ENCODE measurements at places on chromosomes 5 and 9.

DNA sequence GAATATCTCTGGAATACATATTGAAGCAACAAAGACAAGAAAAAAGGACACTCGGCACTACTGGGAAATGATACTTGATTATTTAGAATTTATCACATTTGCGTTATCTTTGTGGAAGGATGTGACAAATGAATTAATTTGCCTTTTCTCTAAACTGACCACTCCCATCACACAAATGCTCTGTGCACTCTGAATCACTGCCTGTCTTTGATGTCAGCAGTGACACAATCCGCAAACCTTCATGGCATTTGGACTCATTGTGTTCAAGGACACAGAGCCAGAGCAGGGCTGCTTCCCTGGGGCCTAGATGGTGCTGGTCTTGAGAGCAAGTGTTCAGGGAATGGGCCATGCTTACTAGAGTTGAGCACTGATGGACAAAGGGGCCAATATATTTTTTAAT, 4.9 kb upstream of the KIF4B start:
- DNase-seq = no peak

DNA sequence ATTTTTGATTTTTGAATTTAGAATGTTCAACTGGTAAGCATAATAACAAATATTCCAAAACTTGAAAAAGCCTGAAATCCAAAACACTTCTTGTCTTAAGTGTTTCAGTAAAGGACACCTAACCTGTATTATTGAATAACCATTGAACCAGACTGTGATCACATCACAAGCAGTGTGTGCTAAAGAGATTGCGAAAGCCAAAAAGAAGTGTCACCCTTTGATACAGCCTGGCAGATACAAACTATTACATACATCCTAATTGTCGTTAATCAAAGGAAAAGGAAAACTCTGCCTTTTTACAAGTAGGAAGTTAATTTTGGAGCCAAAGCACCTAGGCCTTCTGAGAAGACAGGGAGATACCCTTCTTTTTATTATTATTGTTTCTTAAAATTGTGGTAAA, 8.4 kb upstream of the FAM120AOS start:
- DNase-seq = no peak

- peak; percentile 56 for DNase-seq
Observed at GRCh38 chr9:124390794-124391658, 24.2 kb downstream of the PSMB7 start.

DNA sequence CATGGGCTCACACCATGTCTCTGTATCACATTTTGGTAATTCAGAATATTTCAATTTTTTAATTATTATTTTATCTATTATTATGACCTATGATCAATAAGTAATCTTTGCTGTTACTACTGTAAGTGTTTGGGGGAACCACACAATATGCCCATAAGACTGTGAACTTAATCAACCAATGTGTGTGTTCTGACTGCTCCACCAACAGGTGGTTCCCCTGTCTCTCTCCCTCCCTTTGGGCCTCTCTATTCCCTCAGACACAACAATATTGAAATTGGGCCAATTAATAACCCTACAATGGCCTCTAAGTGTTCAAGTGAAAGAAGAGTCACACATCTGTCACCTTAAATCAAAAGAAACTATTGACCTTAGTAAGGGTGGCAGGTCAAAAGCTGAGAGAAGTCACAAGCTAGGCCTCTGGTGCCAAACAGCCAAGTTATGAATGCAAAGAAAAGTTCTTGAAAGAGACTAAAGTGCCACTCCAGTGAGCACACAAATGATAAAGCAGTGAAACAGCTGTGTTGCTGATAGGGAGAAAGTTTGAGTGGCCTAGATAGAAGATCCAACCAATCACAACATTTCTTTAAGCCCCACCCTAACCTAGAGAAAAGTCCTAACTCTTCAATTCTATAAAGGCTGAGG, 88.7 kb downstream of the DEPDC1B start:
- no peak for DNase-seq

DNA sequence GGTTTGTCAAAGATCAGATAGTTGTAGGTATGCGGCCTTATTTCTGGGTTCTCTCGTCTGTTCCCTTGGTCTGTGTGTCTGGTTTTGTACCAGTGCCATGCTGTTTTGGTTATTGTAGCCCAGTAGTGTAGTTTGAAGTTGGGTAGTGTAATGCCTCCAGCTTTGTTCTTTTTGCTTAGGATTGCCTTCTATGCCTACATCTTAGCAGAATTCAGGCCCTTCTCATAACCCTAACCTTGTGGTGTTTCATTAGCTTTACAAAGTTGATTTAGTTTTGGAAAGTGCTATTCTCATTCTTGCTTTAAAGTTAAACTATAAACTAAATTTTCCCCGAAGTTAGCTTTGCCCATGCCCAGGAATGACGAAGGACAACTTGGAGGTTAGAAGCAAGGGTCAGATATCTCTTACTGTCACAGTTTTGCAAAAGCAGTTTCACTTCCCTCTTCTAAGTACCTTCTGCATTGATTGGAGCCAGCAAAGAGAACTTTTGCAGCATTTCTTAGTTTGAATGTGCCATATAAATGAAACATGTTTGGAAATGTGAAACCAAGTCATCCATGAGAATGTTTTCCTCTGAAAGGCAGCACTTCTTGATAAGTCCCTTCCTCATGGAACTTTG, 274.3 kb upstream of the DMRT1 start:
- DNase-seq = no peak

GRCh38 chr9:116546711-116547581, 140.2 kb upstream of the TRIM32 start:
- DNase-seq = no peak

- DNase-seq = no peak
Observed at GRCh38 chr5:64632251-64632650, 58.1 kb upstream of the SHISAL2B start.

GRCh38 chr5:172501708-172502320, 47.5 kb upstream of the SH3PXD2B start:
- no peak for DNase-seq

DNA sequence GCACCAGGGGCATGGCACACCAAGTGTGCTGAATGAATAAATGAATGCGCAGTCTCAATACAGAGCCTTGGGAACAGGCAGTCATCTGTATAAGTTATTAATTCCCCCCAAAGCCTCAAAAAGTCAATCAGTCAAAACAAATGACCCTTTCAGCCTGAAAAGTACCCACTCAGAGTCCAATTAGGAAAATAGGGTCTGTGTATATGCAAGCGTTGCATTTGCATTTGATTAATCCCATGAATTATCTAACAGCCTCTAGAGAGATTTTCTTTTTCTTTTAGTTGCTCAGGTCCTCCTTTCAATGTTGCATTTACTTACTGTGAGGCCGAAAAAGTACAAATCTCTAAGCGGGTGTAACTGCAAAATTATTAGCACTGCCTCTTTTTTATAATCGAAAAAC, 23.4 kb downstream of the PTCH1 start:
- no peak for DNase-seq

- DNase-seq = no peak
Observed at GRCh38 chr9:96020792-96021550, 145.5 kb downstream of the ERCC6L2 start.

DNA sequence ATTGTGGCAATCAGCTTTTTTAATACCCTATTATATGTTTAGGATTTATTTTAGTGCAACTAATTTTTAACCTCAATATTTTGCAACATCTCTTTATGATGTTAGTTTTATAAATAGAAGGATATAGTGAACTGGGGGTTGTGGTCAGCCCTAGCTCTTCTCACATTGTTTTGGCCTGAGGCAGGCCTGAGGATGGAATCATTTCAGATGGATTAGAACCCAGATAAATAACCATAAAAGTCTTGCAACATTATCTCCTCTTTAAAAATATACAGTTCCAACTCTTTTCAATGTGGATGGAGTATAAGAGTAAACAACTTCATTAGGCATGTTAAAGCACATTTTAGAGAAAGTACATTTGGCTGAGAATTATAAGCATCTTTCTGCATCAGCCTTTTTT, 522.7 kb downstream of the NR2F1-AS1 start:
- peak; percentile 72 for DNase-seq

GRCh38 chr9:98801561-98801960, 5.2 kb upstream of the ANKS6 start:
- DNase-seq = no peak

DNA sequence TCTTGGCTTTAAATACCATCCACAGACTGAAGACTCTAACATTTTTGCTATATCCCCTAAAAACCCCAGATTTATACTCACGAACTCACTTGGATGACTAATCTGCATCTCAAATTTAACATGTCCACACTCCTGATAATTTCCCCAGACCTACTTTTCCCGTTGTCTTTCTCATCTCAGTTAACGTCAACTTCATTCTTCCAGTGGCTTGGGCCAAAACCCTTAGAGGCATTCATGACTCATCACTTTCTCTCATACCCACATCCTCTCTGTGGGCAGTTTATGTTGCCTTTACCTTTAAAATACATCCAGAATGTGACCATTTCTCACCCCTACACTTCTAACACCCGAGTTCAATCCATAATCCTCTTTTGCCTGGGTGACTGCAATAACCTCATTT, 96.7 kb downstream of the EDIL3 start:
- DNase-seq = peak; percentile 93

- DNase-seq = peak; percentile 82
Observed at GRCh38 chr5:113153512-113154097, 177.0 kb downstream of the DCP2 start.

GRCh38 chr9:97758334-97758916, 61.3 kb upstream of the XPA start:
- DNase-seq = no peak

DNA sequence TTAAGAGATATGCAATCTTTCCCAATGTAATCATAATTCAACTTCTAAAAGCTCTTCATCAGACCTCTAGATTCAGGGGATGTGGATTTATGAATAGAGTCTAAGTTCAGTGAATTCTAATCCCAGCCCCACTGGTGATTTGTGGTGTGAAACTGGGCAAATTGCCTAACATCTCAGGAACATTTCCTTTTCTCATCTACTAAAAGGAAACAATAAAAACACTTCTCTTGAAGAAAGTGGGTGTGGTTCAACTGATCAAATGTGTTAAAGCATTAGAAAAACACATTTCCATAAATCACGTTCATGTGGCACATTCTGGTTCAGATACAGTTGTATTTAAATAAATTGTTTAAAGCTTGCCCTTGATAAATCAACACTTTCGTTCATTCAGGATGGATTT, 631.7 kb upstream of the CDH6 start:
- DNase-seq = no peak

GRCh38 chr9:121735065-121735792, 83.8 kb downstream of the DAB2IP start:
- DNase-seq = peak; percentile 83

GRCh38 chr5:125979636-125980035, 443.6 kb upstream of the GRAMD2B start:
- DNase-seq = no peak

DNA sequence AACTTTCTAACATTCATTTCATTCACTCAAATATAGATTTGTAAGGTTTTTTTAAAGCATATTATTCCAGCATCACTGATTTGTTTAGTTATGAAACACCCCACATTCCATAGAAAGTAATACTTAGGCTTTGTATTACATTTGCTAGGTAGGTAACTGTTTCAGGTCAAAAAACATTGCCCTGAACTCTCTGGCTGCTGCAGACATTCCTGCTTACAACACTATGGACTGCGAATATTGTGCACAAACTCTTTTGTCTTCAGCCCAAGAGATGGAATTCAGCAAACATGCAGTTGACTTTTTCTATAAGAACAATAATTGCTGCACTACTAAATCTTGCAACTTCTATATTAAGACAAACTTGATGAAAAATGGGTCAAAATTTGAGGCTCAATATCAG, 301.0 kb downstream of the ARL15 start:
- no peak for DNase-seq

DNA sequence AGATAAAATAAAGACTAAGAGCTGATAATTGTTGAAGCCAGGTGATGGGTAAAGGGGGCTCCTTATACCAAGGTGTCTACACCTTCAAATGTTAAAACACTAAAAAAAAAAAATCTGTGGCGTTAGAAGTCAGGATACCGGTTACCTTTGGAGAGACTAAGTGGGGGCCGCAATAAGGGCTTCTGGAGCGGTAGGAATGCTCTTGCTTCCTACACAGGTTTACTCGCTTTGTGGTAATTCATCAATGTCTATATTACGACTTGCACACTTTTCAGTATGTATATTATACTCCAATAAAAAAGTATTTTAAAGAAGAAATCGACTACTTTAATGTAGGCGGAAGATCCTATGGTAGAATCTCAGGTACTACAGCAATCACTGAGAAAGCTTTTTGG, 12.5 kb downstream of the MRPS27 start:
- DNase-seq = no peak

DNA sequence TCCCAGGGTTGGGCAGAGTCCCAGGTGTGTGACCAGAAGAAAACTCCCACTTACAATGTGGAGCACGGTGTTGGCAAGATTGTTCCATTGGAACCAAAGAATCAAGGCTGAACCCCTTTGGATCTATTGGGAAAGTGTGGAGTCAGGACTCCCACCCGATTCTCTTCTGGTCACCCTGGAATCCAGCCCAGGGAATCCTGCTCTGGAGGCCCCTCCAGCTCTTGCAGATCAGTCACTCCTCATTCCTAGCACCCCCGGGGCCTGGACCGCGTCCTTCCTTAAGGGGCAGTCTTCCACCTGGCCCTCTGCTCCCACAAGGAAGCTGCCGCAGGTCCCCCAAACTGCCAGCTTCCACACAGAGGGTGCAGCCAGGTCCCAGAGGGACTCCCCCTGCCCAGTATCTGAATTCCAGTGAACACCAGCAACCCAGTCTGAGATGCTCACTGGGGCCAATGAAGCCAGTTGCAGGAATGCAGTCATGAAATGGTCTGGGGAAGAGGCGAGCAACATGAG, 170.1 kb downstream of the GADD45G start:
- DNase-seq = no peak

- DNase-seq = no peak
Observed at GRCh38 chr5:131180407-131180806, 9.7 kb downstream of the LYRM7 start.

DNA sequence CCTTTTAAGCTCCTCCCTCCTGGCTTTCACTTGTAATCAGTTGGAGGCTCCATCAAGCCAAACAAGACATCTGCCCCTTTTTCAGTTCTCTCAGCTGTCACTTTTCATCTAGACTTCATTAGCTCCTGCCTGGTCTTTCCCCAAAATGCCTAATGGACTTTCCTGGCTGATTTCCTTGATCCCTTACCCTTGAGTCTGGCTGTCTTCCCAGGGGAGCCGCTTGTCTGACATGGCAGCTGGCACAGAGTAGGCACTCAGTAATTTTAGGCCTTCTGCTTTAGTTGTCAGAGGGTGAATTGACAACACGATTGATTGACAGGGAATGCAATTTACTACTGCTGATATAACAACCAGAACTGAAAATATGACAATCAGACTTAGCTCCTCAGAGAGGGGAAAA, 2.1 kb downstream of the C9orf153 start:
- DNase-seq = no peak

- no peak for DNase-seq
Observed at GRCh38 chr5:31365776-31366175, 166.1 kb downstream of the DROSHA start.

DNA sequence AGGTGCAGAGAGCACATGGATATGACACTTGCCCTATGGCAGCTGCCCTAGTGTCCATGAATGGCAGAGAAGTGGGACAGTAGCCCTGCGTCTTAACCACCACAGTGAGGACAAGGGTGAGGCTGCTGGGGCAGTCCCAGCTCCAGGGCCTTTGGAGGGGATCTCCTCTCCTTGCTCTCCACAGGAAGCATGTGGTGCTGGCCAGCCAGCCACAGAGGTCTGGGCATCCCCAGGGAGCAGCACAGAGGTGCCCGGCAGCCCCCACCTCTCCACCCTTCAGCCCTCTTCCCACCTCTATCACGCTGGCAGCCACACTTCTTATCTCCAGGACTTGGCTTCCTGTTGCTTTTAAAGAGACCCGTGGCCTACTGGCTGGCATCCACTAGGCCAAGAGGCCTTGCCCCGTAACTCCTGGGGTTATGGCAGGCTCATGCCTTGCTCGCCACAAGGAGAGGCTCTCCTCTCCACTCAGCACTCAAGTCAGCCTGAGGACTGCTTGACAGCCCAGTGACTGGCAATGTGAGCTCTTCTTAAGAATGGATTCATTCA, 21.9 kb downstream of the CSF2 start:
- DNase-seq = no peak
